ENCODE measurements at places on chromosomes 11 and 22.

GRCh38 chr11:67262731-67263675, 3.3 kb upstream of the GRK2 start:
- no peak for DNase-seq

GRCh38 chr11:118370774-118371173, 11.4 kb downstream of the UBE4A start:
- no peak for DNase-seq

- no peak for DNase-seq
Measured at GRCh38 chr11:88169471-88169870, 5.8 kb downstream of the RAB38 start.

DNA sequence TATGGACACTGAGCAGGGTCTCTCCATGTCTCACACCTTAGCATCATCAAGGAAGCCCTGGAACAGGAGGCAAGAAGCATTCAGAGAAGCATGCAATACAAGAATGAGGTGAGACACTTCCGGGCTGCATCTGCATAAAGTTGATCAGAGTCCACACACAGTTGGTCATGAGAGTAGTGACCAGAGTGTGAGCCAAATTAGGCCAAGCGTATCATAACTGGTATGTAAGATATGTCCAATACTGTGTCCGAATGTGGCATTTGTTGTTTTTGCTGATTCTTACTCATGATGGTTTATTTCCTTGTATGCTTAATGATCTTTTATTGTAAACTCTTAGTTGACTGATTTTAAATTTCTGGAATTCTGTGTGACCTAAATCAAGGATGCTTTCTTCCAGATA, 315.7 kb downstream of the INSC start:
- DNase-seq = no peak

DNA sequence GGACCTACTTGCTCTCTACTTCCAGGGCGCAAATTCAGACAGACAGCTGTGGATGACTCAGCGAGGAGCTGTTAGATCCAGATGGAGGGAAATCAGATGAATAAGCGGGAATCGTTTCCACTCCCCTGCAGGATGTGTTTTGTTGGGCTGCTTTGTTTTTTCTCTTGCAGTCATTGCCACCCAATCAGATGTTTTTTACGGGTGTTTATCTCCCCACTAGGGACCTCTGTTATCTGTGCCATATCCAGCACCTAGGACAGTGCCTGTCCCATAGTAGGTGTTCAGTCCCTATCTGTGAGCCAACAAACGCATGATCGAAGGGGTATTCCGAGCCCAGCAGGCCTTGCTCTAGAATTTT, 51.1 kb upstream of the PARVG start:
- DNase-seq = no peak

- no peak for DNase-seq
Measured at GRCh38 chr22:38246692-38247091, 26.1 kb downstream of the TMEM184B start.

DNA sequence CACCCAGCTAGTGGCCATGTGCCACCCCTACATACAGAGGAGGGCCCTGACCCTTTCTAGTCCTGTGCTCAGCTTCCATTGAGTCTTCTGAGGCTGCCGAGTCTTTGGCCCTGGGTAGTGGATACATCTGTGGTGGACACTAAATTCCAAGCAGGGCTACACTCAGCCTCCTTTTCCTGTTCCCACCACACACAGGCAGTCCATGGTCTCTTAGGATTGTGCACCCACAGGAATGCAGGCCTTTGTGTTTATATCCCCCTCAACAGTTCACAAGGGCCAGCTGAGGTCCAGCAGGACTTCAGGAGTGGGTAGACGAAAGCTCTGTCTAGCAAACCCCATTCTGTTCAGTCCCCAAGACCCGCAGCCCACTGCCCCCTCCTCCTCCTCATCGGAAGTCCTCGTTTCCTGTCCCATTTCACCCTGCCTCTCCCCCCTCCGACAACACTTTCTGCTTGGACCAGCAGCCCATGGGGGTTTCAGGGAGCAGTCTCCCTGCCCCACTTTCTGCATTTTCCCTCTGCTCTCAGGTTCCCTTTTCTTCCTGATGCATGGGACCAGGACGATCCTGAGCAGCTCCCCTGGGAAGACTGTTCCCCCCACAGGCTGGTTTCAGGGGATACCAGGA, 91.8 kb downstream of the SWAP70 start:
- DNase-seq = no peak

- no peak for DNase-seq
Measured at GRCh38 chr11:120597250-120598215, 86.0 kb downstream of the GRIK4 start.
